Stimulated activated CD4-positive, alpha-beta T cell treated with anti-CD3 and anti-CD28 coated beads, Interleukin-2, amount 100 ng/mL, for 48 hours (primary cell): ENCODE measurements at places on chromosomes 12 and 14.
A peak's percentile ranks its signal among the peaks of the same experiment; 100 is the strongest.

- no peak for DNase-seq
These were observed 261.8 kb downstream of the TMTC2 start for GRCh38 chr12:82948491-82948890.

- DNase-seq, result no peak
These were observed 235.2 kb upstream of the TMPO start for GRCh38 chr12:98280152-98280551.

- no peak for DNase-seq
These were observed 771.7 kb upstream of the TMEM132C start for GRCh38 chr12:127494961-127495915.

DNA sequence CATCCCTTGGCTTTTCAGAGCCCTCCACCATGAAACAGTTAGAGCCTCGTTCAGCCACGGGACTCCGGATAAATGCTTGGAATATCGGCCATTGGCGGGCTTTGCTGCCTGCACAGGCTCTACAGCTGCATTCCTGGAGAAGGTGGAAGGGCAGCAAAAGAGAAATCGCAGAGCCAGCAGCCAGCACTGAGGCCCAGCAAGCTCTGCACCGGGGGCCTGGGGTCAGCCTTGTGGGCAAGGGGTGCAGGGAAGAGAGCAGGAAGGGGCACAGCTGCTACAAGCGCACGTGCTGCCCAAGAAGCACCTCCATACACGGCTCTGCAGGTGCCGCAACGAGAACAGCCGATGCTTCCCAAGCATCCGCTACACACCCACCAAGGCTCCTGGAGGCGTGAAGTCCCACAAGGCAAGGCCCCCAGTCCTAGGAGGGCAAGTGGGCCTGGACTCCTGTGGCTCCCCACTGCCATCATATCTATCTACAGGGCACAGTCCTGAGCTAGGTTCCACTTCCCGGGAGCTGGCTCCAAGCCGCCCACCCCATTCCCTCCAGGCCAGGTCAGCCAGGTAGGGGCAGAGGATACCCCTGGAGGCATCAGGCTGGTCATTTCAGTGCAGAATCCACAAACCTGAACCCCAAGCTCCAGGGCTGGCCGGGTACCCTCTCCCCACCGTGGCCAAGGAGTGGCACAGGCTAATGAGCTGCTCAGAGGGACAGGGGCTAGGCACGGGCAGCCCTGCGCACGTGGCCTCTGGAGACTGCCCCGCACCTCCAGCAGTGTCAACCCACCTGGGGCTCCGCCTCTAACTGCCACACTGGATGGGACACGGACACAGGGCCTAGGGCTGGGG, 40.2 kb downstream of the CCNK start:
- no peak for DNase-seq

GRCh38 chr14:76956316-76957090, 72.0 kb downstream of the IRF2BPL start:
- peak; percentile 86 for DNase-seq
